Esophagus muscularis mucosa (tissue), 4 donors: ENCODE measurements at places on chromosomes 7 and 10. TPM values are rescaled to one million over a fixed set of nuclear protein-coding genes. Genes with fewer than 3 reads are reported as not detected.

DNA sequence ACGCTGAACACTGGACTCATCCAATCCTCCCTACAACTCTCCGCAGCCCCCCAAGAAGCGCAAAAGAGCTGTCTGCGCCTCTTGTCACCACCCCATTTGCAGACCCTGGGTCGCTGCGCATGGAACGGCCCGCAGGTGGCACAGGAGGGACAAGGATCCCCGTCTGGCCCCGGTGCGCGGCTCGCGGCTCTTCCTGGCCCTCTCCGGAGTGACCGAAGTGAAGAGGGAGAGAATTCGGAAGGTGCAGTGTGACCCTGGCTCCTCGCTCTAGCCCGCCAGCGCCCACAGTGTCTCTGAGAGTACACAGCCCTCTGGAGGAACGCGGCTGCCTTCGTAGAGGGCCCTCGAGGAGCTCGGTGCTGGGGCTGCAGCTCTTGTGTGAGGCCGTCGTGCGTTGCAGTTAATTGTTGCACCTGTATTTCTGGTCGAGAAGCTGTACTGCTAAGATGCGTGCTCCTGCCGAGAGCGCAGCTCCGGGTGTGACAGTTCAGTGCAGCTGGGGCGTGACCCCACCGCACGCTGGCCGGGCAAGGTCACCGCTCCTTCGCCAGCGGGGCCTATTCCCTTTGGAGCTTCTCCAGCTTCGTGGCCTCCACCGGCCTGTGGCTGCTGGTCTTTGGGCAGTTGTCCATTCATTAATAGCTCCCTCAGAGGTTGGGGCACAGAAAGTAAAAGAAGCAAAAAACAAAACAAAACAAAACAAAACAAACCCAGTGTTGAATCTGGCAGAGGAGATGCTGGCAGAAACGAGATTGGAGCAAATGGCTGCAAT lies 119.0 kb downstream of the SEC23IP start:
- H3K4me3 ChIP-seq, result no peak overlapping the region
- no peaks in the 10 kb centered on the region for H3K27me3 ChIP-seq
- DNase-seq, result peak; percentile 90
- no peak overlapping the region for H3K27ac ChIP-seq

DNA sequence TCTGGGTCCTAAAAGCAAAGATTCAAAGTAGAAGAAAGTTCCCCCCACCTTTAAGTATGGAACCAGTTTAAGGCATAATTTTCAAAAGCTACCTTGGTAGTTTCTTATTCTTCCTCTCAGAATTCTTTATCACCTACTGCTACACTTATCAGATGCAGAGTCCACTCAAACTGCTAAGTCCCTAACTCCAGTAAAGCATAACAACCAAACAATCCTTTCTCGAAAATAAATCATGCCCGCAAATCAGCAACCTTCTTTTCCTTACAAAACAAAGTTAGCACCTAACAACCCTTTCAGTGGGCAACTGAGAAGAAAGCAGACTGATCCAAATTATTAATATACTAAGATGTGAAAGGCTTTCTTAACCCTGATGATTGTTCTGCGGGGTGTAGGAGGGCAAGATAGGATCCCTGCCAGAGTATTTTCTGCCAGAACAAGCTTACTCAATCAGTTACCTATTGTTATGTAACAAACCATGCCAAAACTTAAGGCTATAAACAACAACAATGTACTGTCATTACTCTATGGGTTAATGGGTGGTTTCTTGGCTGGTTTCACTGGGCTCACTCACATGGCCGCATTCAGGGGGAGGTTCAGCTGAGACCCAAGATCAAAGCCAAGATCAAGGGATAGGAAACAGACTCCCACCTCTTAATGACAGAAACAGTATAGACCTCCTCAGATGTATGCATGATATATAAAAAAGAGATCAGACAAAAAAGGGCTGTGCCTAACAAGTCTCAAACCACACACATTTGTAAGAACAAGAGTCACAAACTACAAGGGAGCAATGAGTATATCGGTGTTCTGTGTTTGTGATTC lies 42.0 kb downstream of the CCDC6 start:
- peak overlapping the region; percentile 41 for H3K27ac ChIP-seq
- H3K27me3 ChIP-seq, result no peaks in the 10 kb centered on the region
- no peak overlapping the region for H3K4me3 ChIP-seq
- H3K4me1 ChIP-seq, result peaks cover 13% of the 10 kb centered on the region
- no peaks in the 10 kb centered on the region for H3K36me3 ChIP-seq

DNA sequence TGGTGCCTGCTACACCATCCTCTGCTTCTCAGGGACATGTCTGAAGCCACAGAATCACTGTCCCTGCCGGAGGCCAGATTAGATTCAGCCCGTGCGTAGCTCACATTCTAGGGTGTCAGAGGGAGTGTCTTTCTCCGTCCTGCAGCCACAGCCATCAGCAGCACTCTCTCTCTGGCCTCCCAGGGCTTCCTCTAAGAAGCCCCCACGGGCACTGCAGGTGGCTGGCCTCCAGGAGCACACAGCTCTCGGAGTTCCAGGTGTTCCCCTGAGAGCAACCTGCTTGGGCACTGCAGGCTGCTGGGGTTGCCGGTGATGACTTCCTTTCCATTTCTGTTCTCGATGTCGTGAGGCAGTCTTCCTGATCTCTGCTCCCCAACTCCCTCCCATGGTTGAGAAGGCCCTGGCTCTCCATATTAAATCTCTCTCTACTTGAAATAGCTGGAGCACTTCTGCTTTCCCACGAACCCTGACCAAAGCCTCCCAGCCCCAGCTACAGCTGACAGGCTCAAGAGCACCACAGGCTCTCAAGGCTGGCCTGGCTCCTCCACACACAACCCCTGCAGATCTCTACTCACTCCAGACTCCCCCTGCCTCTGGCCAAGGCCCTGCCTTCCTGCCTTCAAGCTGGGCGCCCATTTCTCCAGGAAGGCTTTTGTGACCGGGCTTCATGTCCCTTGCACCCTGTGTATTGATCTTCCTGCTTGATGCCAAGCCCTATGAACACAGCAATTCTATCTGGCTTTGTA lies 49.0 kb upstream of the TMEM72 start:
- no peak for DNase-seq
- H3K36me3 ChIP-seq, result no peaks in the 10 kb centered on the region
- peaks cover 18% of the 10 kb centered on the region for H3K4me1 ChIP-seq
- no peaks in the 10 kb centered on the region for H3K27me3 ChIP-seq

DNA sequence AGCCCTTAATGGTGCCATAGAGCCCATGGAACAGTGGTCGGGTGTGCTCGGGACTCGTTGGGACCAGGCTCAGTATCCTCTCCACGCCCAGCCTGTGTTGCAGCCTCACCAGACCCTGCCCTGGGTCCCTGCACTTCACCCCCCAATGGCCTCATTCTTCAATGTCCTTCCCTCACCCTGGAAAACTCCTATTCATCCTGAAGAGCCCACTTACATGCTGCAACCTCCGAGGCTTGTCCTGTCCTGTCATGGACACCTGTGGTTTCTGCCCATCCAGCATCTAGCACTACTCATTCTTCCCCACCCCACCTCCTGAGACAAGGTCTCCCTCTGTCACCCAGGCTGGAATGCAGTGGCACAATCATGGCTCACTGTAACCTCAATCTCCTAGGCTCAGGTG lies 7.7 kb downstream of the MMD2 start:
- H3K4me1 ChIP-seq, result no peaks in the 10 kb centered on the region
- H3K4me3 ChIP-seq, result no peak overlapping the region
- H3K36me3 ChIP-seq, result no peaks in the 10 kb centered on the region
- H3K27me3 ChIP-seq, result peaks cover 67% of the 10 kb centered on the region
- H3K27ac ChIP-seq, result no peak overlapping the region
- no peak for DNase-seq

DNA sequence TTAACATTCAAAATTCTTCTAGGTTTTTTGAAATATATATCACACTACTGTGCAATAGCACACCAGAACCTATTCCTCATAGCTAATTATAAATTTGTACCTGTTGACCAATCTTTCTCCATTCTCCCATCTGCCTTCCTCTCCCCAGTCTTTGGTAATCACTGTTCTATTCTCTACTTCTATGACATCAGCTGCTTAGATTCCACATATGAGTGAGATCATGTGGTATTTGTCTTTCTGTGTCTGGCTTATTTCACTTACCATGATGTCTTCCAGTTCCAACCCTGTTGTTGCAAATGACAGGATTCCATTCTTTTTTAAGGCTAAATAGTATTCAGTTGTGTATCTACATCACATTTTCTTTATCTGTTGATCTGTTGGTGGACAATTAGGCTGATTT lies 54.4 kb upstream of the CCDC6 start:
- H3K4me3 ChIP-seq, result no peak overlapping the region
- no peak for DNase-seq
- no peaks in the 10 kb centered on the region for H3K27me3 ChIP-seq
- no peak overlapping the region for H3K27ac ChIP-seq
- H3K36me3 ChIP-seq, result no peaks in the 10 kb centered on the region

- H3K27ac ChIP-seq, result no peak overlapping the region
- no peaks in the 10 kb centered on the region for H3K4me1 ChIP-seq
- DNase-seq, result no peak
- no peaks in the 10 kb centered on the region for H3K27me3 ChIP-seq
- H3K4me3 ChIP-seq, result no peak overlapping the region
- H3K36me3 ChIP-seq, result no peaks in the 10 kb centered on the region
These were observed 119.2 kb downstream of the ADCYAP1R1 start for GRCh38 chr7:31171216-31171785.

DNA sequence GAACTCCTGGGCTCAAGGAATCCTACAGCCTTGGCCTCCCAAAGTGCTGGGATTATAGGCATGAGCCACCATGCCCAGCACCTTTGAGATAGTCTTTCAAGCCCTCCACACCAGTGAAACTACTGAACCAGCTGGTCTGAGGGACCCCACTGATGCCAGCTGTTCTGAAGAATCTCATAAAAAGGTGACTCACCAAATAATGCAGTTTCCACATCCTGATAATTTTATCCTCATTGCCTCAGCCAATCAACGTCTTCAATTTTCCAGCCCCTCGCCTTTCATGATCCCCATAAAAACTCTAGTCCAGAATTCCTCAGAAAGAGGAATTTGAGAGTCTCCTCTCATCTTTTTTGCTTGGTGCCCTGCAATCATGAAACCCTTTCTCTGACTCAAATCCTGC lies 1691.6 kb upstream of the LRRTM3 start:
- no peak for DNase-seq
- H3K4me3 ChIP-seq, result no peak overlapping the region
- no peaks in the 10 kb centered on the region for H3K27me3 ChIP-seq

DNA sequence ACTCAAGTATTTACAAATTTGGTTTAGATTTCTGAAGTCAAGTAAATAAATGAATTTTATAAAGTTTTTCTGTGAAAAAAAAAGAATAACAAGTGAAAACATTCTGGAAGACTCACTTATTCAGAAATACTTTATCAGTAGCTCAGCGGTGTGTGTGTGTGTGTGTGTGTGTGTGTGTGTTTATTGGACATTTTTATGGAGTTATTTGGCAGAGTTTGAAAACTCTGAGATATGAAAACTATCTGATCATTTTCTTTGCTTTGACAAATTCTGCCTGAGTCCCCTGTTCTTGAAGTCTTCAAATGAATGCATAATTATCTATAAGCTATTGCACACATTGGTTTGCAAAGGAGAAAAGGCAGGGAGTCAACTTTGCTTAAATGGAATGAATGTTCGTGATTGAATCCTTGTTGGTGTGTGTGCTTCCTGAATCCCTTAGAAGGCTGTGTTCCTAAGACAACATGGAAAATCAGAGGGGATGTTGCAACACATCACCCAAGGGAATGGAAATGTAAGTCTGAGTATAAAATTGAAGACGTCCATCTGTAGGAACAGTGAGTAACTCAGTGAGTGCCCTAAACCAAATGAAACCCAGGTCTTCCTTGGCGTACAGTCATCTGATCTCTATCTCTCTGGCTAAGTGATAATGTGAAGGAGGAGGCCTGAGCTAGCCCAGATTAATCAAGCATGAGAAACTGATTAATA lies 160.9 kb downstream of the REEP3 start:
- no peak for DNase-seq
- no peaks in the 10 kb centered on the region for H3K4me1 ChIP-seq
- no peak overlapping the region for H3K27ac ChIP-seq
- no peaks in the 10 kb centered on the region for H3K36me3 ChIP-seq
- no peaks in the 10 kb centered on the region for H3K27me3 ChIP-seq

- H3K4me1 ChIP-seq, result peaks cover 24% of the 10 kb centered on the region
- no peak for DNase-seq
- H3K4me3 ChIP-seq, result no peak overlapping the region
- no peaks in the 10 kb centered on the region for H3K36me3 ChIP-seq
These were observed 44.2 kb upstream of the SAMD8 start for GRCh38 chr10:75067272-75067671.

- H3K36me3 ChIP-seq, result no peaks in the 10 kb centered on the region
- DNase-seq, result no peak
- H3K27ac ChIP-seq, result no peak overlapping the region
- no peaks in the 10 kb centered on the region for H3K27me3 ChIP-seq
These were observed 617.5 kb downstream of the SDK1 start for GRCh38 chr7:3918576-3918975.

DNA sequence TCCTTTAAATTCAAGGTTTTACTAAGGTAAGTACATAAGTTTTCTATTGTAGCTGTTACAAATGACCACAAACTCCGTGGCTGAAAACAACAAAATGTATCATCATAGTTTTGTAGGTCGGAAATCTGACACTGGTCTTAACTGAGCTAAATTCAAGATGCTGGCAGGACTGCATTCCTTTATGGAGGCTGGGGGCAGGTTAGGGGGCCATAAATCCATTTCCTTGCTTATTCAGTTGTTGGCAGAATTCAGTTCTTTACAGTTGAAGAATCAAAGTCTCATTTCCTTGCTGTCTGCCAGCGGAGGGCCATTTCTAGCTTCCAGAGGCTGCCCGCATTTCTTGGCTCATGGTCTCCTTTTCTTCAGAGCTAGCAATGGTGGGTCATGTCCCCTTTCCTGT lies 11.2 kb upstream of the PRR15 start:
- no peak overlapping the region for H3K4me3 ChIP-seq
- DNase-seq, result no peak
- H3K27me3 ChIP-seq, result no peaks in the 10 kb centered on the region
- no peaks in the 10 kb centered on the region for H3K4me1 ChIP-seq

DNA sequence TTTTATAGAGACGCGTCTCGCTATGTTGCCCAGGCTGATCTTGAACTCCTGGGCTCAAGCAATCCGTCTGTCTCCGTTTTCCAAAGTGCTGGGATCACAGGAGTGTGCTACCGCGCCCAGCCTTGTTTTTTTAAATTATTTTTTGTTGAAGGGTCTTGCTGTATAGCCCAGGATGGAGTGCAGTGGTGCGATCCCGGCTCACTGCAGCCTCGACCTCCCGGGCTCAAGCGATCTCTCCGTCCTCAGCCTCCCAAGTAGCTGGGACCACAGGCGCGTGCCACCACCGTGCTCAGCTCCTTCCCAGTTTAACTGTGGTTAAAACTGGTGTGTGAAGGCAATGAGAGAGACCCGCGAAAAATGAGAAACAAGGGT lies 11.0 kb upstream of the HNRNPF start:
- H3K4me3 ChIP-seq, result peak overlapping the region; percentile 67
- H3K27ac ChIP-seq, result peak overlapping the region; percentile 97
- H3K36me3 ChIP-seq, result no peaks in the 10 kb centered on the region
- no peak for DNase-seq

BMPER gene
- total RNA-seq, result 2.8 TPM

INSYN2A gene
- total RNA-seq, result 0.42 TPM

OR2A7 gene
- 2.1 TPM for total RNA-seq

NPY gene
- total RNA-seq, result 70.1 TPM

CABCOCO1 gene
- 2.7 TPM for total RNA-seq

FAM20C gene
- total RNA-seq, result 72.9 TPM

LRMDA gene
- total RNA-seq, result 23.3 TPM

ASZ1 gene
- not detected for total RNA-seq

MKX gene
- 22.4 TPM for total RNA-seq

GIMAP1 gene
- total RNA-seq, result 13.0 TPM
